Putamen (tissue), 1 donor: ENCODE measurements at places on chromosomes 4 and X.
A peak's percentile ranks its signal among the peaks of the same experiment; 100 is the strongest.

DNA sequence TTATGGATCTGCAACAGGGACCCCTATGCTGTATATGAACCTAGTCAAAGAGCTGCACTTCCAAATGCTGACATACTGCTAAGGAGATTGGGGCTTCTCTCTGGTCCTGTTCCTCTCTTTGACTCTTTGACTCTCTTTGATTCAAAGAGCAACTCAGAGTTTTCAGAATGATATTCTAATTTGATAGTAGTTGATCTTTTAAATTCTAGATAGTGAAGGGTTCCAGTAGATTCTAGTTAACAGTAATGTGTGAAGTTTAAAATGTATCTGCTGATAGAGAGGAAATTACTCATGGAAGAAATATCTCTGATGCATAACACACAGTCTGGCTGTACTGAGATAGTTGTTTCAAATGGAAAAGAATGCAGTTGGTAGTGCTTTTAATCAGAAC, 239.1 kb downstream of the RASL11B start:
- no peak for DNase-seq

- no peak for DNase-seq
Observed at GRCh38 chr4:4521136-4521535, 20.7 kb downstream of the STX18 start.

GRCh38 chr4:53908661-53909078, 155.7 kb downstream of the CHIC2 start:
- DNase-seq = peak; percentile 45

- no peak for DNase-seq
Observed at GRCh38 chr4:145218251-145218650, 37.9 kb upstream of the OTUD4 start.

GRCh38 chr4:117801756-117802155, 232.5 kb upstream of the NDST3 start:
- DNase-seq = no peak

DNA sequence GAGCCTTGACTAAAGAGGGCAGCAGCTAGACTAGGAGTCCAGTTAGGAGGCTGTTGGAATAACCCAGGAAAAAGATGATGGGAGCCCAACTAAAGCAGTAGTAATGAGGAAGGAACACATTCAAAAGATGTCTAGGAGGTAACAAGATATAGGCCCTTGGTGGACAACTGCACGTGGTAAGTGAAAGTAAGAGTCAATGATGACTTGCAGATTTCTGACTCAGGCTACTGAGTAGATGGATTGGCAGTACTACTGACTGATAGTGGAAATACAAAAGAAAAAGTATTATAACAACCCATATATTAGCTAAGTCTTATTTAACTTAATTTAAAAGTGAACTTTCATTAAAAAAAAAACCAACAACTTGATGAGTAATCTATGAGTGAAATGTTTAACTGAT, 74.0 kb downstream of the PAK3 start:
- no peak for DNase-seq

DNA sequence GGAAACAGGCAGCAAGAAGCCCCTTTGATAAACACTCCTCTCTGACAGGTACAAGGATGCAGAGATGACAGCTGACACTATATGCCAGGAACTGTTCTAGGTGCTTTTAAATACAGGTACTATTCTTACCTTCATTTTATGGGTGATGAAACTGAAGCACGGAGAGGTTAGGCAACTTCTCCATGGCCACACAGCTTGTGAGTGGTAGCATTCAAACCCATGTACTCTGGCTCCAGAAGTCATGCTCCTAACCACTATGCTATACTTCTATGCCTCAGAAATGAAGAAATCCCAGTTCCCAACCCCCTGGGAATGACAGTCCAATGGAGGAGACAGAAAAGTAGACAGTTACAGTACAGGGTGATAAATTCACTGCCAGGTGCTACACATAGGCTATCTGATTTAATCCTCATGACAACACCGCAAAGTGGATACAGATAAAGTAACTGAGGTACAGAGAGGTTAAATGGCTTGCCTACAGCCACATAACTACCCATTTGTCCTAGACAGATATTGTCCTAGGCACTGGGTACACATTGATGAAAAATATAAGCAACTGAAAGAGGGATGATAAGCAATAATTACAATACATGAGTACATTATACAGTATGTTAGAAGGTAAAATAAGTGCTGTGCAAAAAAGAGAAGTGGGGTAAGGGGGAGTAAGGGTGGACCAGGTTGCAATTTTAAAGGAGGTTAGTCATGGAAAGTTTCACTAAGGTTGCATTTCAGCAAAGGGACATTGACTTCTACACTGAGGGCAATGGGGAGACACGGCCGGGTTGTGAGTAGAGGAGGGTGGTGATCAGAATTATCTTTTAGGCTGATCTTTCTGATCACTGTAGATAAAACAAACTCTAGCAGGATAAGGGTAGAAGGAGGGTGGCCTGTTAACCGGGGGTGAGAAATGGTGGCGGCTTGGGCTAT, 1.6 kb upstream of the F8 start:
- no peak for DNase-seq

GRCh38 chr4:183968502-183968901, 63.4 kb downstream of the STOX2 start:
- DNase-seq = no peak

GRCh38 chrX:116526010-116526409, 63.2 kb upstream of the CT83 start:
- DNase-seq = no peak

GRCh38 chr4:46645126-46645525, 255.2 kb upstream of the GABRA2 start:
- peak; percentile 38 for DNase-seq

GRCh38 chrX:37666516-37666915, 19.1 kb upstream of the XK start:
- DNase-seq = no peak

DNA sequence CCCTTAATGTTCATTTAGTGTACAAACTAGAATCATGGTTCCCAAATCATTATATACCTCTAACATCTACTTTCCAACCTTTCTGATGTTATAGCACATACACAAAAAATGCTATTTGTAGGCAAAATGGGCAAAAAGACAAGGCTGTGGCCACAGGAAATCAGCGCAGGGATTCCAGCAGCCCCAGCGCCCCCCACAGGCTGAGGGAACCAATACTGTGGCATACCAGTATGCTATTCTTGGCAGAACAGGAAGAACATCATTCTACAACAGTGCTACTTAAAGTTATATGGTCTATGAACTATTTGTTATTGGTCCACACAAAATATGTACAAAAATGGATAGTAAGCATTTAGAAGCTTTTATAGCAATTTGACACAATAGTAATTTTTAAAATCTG, 25.3 kb downstream of the STEEP1 start:
- DNase-seq = no peak

- DNase-seq = no peak
Observed at GRCh38 chrX:147738265-147738664, 173.5 kb upstream of the FMR1 start.

GRCh38 chr4:81165861-81166430, 49.1 kb downstream of the PRKG2 start:
- no peak for DNase-seq

- no peak for DNase-seq
Observed at GRCh38 chr4:130486186-130486585, 1390.2 kb downstream of the C4orf33 start.

- DNase-seq = no peak
Observed at GRCh38 chr4:86939729-86940575, 5.1 kb downstream of the AFF1 start.

GRCh38 chrX:11678158-11678557, 12.4 kb upstream of the ARHGAP6 start:
- no peak for DNase-seq

- DNase-seq = no peak
Observed at GRCh38 chr4:124253080-124253479, 459.5 kb downstream of the ANKRD50 start.

DNA sequence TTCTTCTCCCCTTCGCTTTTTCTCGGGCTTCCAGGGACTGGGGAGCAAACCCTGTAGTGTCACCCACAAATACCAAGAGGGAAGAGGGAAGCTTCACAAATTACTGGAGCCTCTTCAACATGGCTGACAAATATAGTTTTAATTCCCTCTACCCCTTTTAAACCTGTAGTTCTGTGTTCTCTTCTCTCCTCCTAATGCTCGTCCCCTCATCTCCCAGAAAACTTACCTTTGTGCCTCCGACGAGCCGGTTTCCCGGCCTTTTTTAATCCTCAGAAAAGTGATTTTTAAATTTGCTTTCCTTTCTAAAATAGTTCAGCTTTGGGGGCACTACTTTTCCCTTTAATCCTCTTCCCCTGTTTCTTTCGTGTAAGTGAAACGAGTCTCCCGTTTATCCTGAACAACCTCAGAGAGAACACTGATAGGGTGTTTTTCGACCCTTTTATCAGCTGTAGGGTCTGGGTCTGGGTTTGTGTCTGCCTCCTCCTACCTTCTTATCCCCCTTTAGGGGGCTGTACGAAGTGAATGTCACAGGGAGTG, 408 bp downstream of the TET2 start:
- no peak for DNase-seq

GRCh38 chrX:70132224-70132623, 1.0 kb upstream of the IGBP1 start:
- no peak for DNase-seq

DNA sequence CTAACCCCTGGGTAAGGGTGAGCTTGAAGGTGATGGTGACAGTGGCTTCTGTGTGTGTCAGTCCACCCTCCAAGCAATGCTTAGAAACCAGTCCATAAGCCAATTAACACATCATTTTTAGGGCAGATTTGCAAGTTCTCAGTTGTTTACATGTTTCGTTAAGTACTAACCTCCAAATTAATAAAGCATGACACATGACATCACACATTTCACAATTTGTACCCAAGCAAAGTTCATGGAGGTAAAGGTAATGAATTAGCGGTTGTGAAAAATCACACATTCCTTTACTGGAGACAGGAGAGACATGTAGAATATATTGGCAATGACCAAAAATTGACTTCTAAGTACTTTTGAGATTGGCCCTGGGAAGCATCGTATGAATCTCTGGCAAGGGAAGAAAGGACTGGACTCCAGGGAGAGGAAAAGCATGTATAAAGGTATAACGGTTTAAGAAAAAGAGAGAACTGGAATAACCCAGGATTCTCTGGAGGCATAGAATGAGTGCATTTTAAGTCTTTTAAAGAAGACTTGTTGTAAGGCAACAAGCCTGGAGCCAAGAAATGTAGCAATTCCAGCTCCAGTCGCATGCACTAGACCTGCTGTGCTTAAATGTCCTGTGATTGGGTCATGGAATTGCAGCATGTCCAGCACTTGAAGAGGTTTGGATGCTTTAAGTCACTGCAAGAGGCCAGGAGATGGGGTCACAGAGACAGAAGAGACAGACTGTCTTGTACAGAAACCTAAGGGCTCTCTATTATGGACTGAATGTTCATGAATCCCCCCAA, 34.1 kb downstream of the TRIM2 start:
- no peak for DNase-seq

DNA sequence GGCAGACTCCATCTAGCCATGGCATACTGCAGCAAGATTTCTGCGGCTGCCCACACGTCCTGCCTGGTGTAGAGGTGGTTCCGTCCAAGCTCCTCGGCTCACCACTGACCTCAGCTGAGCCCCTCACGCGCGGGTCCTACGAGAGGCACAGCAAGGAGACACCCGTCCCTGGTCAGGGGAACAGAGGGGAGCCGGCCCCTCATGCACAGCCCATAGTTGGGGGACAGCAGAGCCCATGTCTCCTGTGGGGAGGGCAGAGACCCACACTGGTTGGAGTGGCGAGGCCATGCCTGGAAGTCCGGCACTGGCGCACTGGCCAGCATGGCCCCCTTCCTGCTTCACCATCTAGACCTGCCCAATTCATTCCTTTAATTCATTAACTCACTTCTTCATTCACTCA, 80.8 kb downstream of the HTRA3 start:
- no peak for DNase-seq

DNA sequence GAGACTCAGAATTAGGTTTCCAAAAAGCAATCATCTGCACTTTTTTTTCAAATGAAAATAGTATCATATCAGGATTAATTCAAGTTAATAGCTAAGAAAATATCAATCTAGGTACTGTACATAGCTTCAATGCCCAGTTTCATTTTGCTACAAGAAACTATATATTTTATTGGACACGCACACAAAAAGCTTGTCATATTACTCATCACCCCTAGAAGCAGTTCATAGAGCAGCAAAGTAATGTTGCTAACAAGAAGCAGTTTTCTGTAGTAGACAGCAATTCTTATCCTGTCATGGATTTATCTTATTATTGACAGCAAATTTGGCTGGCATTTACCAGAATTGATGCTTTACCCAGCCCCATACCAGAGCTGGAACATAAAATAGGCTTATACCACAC, 52.3 kb upstream of the LSM6 start:
- no peak for DNase-seq

DNA sequence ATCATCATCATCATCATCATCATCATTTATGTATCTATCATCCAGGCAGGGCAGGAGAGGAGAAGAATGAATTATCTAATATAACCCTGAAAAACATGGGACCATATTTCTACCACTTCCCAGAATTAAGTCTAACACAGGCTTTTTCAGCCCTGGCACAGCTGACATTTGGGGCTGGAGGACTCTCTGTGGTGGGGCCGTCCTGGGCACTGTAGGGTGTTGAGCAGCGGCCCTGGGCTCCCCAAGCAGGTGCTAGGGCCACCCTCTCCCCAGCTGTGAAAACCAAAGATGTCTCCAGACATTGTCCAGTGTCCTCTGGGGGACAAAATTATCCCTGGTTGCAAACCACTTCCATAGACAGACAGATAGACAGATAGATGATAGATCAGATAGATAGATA, 288.4 kb downstream of the CRLF2 start:
- no peak for DNase-seq

DNA sequence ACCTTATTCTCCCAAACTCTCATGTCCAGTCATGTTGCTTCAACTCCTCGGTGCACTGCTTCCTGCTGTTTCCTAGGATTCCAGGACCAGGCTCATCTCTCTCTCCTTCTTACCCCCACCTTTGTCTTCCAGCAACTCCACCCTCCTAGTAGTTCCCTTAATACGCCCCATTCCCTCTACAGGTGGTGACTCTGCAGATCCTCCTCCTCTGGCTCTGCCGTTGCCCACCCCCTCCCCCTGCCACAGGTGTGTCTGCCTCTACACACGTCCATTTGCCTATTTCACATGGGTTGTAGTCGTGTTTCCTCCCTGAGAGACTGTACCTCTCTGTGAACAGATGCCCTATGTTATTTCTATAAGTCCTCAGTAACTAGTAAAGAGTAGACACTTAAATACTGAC, 32.4 kb downstream of the CDS1 start:
- no peak for DNase-seq

DNA sequence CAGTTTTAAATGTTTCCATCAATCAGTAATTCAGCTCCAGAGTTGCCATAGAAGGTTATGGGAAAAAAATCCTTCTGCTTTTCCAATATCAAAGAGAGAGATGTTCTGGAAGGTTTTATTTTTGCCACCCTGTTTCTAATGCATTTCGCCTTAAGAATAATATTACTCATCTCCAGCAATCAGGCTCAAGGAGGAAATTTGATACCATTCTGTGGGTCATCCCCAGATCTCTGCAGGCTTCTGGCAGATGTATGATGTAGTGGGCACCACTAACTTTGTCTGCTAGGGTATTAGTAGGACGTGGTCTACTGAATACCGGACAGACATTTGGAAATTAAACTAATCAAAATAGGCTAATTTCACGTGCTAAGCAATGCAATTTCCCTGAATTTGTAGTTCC, 645.4 kb upstream of the TENM3 start:
- no peak for DNase-seq
